ENCODE measurements at places on chromosomes 12 and 14.
A peak's percentile ranks its signal among the peaks of the same experiment; 100 is the strongest.

- DNase-seq, result no peak
Measured at GRCh38 chr14:39264558-39264957, 30.8 kb downstream of the MIA2 start.

DNA sequence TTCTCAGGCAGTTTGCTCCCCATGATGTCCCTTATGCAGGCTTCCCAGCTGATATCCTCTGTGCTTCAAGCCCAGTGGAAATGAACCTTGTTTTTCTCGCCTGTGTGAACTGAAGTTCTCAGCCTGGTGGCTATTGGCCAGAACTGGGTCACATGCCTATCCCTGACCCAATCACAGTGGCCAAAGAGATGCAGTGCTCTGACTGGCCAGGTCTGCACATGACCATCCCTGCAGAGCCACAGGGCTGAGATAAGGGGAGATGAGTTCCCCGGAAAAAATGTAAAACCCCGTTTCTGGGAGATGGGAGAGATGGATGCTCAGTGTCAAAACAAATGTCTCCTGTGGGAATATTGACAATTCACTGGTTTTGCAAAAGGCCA is 34.7 kb upstream of the FZD10 start:
- DNase-seq, result no peak

DNA sequence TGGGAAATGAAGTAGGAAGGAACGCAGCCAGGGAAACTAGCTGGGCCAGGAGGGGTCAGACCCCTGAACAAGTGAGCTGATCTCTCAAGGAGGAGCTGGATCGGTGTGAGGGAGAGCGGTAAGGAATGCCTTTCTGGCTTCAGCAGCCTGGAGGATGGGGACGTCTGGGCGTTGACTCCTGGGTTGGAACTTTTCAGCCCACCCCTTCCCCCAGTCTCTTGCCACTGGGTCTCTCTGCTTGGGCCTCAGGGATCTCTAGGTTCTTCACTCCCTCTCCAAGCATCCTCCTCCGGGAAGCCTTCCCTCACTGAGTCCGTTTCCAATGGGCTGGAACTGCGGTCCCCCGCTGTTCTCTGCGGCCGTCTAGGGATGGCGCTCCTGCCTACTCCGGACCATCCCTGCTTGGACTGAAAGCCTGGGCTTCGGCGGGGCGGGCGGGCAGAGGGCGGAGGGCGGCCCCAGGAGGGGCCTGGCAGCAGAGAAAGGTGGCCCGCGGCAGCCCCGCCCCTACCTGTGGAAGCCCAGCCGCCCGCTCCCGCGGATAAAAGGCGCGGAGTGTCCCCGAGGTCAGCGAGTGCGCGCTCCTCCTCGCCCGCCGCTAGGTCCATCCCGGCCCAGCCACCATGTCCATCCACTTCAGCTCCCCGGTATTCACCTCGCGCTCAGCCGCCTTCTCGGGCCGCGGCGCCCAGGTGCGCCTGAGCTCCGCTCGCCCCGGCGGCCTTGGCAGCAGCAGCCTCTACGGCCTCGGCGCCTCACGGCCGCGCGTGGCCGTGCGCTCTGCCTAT is at the start of gene KRT7:
Gene KRT7 (plus strand): TSS at position 570 of the 788 bp plus-strand sequence. CDS start 54 bp downstream, at position 624.
- DNase-seq, result no peak

DNA sequence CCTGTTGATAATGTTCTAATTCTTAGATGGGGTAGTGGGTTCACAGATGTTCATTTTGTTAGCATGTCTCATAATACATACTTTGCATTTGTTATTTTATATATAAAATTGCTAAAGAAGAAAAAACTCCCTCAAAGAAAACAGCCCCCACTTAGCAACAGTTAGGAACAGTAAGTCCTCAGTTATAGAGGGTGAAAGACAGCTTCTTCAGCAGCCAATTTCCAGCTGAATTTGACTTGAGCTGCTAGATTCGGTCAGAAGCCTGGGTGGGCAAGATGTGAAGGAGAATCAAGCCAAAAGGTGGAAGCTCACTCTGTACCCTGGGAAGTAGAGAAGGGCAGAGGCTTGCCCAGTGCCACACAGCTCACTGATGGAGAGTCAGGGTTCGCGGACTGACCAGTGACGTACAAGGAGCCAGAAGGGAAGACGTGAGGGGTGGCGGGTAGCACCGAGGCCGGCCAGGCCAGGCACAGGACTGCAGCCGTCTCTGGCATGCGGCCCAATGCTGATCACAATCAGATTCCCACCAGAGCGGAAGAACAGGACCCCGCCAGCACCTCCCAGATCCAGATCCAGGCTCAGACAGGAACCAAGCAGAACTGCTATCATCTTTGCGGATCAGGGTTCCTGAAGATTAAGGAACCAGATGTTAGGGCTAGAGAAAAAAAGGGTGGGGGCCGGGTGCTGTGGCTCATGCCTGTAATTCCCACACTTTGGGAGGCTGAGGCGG is 30.4 kb upstream of the VWF start:
- peak; percentile 75 for DNase-seq

GRCh38 chr14:72000907-72001306 is 68.7 kb downstream of the RGS6 start:
- DNase-seq, result peak; percentile 78

DNA sequence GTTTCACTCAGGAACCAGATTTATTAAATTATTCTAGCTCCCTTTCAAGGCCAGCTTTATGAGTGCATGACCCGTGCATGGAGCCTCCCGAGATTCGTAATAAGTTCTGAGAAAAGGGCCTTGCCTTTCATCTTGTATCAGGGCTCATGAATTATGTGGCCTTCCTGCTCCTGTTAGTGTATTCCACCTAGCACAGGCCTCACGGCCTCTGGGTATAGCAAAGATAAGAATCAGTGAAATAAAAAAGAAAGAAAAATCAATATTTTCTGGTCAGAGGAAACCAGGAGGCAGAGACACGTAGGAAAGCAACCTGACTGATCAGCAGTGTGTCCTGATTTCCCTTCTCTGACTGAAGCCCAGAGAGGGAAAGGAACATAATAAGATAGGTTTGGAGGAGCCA is 111.4 kb downstream of the SLC35F4 start:
- no peak for DNase-seq

- no peak for DNase-seq
Measured at GRCh38 chr12:109393437-109394345, 46.0 kb downstream of the MYO1H start.

DNA sequence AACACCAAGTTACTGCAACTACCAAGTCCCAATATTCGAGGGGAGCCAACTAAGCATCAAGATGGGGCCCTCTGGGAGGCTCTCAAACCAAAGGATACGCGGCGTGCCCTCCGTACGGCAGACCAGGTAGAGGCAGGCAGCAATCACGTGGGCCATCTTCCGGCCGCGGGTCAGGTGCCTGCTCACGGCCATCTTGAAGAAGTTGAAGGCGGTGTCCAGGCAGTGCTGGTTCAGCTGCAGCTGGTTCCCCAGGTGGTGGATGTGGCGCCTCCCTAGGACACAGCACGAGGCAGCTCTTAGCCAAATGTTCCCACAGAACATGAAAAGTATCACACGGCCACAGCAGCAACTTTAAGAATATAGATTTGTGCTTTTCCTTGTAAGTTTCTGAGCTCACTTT is 24.3 kb downstream of the BTBD6 start:
- no peak for DNase-seq

DNA sequence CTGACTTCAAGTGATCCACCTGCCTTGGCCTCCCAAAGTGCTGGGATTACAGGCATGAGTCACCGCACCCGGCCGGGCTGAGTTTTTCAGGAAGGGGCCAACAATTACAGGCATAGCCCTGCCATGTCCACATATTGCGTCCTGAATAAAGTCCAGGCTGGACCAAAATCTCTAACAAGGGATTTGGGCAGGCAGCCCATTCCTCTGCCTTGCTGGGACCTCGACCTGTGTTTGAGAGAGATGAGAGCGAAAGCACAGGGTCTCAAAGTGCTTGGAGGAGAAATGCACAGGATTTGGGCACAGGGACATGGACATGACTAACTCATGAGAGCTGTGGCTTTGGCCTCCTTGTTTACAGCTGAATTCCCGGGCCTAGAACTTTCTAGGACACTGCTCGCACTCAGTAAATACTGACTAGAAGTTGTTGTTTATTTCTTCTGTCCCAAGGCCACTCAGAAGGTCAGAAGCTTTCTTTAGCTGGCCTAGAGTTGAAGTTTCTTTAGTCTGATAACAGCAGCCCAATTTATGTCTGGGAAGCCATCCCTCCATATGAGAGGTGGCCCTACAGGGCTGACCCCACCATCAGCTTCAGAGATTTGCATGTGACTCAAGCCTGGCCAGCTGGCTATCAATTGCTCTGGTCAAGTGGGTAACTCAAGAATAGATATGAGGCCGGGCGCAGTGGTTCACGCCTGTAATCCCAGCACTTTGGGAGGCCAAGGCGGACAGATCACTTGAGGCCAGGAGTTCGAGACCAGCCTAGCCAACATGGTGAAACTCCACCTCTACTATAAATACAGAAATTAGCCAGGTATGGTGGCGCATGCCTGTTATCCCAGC is 11.7 kb downstream of the CAMKK2 start:
- DNase-seq, result peak; percentile 77

DNA sequence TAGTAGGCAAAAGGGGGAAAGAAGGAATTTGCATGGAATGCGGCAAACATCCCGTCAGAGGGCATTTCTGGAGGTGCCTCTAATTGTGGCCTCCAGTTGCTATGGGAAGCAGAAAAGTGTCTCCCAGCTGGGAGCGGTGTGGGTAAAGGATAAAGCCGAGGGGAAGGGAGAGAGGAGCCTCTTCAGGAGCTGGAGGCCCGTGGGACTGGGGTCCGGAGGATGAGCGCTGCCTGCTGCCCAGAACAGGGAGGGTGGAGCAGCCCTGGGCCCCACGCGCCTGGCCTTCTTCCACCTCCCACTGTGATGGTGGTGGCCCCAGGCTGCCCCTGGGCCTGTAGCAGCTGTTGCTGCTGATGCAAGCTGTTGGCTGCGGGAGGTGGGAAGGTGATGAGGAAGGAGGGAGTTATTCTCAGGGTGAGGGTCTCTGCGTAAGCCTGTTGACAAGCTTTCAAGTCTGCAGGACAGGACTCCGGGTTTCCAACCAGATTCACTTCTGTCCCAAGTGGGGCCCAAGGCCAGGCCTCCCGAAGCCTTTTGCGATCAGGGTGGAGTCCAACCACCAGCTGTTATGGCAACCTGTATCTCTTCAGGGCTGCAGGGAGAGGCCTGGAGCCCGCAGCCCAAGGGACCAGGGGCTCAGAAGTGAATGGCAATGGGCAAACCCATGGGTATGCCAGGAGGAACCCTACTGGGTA is 19.1 kb upstream of the PGF start:
- DNase-seq, result peak; percentile 84

DNA sequence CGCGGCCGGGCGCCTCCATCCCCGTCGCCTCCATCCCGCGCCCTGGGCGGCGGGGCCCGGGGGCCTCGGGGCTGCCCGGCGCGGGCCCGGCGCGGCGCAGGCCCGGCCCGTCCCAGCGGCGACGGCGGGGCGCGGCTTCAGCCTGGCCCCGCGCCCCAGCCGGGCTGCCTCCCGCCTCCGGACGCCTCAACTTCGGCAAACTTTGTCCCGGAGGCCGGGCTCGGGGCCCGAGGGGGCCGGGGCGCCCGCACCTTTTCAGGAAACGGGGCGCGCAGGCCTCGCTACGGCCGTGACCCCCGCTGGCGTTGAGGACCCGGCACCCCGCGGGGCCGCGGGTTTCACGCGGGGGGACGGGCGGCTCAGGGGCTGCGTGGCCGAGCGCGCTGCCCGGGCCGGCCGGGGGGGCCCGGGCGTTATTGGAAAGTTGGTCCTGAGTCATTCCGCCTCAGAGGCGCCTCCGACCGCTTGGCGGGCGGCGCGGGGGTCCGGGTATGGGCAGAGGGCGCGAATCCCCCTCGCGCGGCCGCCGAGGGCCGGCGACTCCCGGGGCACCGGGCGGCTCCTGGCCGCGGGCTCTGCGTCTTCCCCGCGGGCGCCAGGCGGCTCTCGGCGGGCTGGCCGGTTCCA is 575 bp downstream of the TRAF3 start:
- DNase-seq, result no peak

DNA sequence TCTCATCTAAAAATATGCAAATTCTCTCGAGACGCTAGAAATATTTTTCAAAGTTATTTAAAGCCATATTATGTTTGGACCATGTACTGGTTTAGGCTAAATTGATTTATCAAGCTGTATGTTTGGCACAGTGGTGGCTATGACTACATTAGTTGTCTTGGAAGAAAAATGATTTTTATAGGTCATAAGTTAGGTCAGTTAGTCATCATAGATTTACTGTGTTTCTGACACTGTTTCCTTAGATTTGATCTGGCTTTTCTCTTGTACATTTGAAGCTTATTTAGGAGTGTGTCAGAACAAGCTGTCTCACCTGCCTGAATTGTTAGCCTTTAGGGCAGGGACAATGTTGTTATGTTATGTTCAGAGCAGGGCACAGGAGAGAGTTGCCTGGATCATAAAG is 161.1 kb upstream of the FBXO33 start:
- no peak for DNase-seq

DNA sequence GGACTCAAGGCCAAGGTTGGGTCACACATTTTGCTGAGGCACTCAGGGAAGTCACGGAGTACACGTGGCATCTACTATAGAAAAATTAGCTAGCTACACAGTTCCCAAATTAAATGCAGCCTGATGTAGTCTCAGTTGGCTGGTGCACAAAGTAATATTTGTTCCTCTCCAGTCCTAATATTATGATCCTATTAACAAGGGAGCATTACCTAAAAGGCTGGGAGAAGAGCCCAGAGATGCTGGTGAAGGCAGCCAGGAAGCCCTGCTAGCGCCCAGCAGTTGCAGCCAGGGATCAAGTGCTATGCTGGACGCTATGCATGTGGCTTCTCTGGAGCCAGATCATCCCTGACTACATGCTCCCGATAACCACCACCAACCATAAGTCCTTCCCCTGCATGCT is 88.0 kb upstream of the GSC start:
- DNase-seq, result no peak

- DNase-seq, result no peak
Measured at GRCh38 chr12:27575090-27575761, 51.2 kb downstream of the PPFIBP1 start.

- DNase-seq, result no peak
Measured at GRCh38 chr12:70955415-70955814, 34.9 kb upstream of the PTPRR start.

DNA sequence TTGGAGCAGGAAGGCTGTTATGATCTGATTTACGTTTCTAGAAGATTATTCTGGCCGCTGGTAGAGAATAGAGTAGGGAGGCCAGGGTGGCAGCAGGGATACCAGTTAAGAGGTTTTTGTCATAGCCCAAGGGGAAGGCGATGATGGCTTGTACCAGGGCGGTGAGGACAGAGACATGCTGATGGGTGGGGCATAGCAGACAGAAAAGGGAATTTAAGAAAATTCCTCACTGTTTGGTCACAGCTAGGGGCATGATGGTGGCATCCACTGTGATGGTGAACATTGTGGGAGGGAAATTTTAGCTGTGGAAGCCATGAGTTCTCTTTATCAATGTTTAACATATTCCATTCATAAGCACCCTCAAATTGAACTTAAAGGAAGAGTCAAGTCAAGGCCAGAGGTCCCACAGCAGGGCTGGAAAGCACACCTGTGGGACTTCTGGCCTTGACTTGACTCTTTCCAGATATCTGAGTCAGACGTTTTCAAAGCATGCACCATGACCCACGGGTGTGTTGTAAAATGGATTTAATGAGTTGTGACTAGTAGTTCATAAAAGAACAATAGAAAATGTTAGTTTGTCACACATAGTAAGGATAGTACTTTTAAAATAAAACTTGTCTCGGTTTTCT is 134.6 kb downstream of the CHST11 start:
- no peak for DNase-seq

GRCh38 chr14:97710726-97711125 is 913.5 kb downstream of the VRK1 start:
- DNase-seq, result no peak

GRCh38 chr12:75657831-75658230 is 146.4 kb upstream of the KRR1 start:
- DNase-seq, result no peak
